ENCODE measurements at places on chromosomes 7 and 10.

- DNase-seq = no peak
These were observed 13.1 kb downstream of the STX1A start for GRCh38 chr7:73706126-73707044.

DNA sequence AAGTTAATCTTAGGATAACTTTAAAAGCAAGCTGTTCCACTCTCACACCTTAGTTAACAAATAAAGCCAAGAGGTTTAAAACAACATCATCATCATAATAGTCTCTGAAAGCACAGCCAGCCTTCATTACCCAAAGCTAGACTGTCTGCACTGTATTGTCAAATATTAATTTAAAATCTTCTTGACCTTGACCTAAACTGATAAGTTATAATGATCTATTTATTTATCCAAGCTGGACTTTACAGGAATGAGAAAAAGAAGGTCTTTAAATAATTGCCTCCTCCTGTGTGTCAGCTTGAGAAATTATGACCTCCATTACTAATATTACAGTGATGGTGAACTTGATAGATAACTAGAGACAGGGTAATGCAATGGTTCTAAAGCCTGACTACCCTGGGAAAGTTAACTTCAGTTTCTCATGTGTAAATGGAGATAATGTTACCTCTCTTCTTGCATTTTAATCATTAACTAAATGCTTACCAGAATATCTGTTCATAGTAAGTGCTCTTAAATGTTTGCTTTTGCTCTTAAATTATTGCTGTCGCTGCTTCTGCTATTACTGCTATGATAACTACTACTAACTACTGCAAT lies 111.0 kb downstream of the KAT6B start:
- no peak for DNase-seq

GRCh38 chr7:99196536-99197258 lies 11.2 kb downstream of the KPNA7 start:
- DNase-seq = no peak

DNA sequence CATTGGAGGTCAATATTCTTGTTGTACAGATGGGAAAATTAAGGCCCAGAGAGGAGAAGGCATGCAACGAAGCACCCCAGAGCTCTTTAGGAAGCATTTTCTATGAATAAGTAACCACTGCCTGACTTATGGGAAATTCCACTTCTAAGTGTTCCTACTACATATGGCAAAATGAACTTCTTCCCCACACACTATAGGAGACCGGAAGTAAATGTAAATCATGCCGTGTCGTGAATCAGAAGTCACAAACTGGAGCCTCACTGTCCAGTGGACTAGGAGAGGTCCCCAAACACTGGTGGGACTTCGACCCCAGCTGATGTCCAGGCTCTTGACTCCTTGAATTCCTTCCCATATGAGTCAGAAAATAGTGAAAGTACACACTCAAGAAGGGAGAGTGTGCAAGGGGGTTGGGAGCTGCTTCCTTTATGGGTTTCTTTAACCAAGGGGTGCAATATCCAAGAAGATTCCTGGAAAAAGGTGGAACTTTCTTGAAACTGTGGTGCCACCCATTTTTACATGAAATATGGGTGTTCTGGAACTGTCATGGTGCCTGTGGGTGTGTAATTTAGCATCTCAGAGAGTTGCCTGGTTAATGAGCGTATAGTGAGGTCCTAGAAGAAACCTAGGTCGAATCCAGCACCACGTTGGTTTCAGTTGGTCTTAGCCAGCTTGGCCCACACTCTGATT lies 6.7 kb downstream of the RASSF4 start:
- DNase-seq = no peak

All from activated CD8-positive, alpha-beta memory T cell treated with anti-CD3 and anti-CD28 coated beads, Interleukin-2, amount 50 U/mL, for 4 hours (primary cell).